ENCODE measurements at places on chromosomes 16 and 17. TPM values are rescaled to one million over a fixed set of nuclear protein-coding genes. Genes with fewer than 3 reads are reported as not detected.
A peak's percentile ranks its signal among the peaks of the same experiment; 100 is the strongest.

- no peak for DNase-seq
- H3K27ac ChIP-seq = peak overlapping the region; percentile 85
- no peaks in the 10 kb centered on the region for H3K27me3 ChIP-seq
- peaks cover 42% of the 10 kb centered on the region for H3K4me1 ChIP-seq
Measured at GRCh38 chr16:89723279-89724250, 2.2 kb downstream of the ZNF276 start.

DNA sequence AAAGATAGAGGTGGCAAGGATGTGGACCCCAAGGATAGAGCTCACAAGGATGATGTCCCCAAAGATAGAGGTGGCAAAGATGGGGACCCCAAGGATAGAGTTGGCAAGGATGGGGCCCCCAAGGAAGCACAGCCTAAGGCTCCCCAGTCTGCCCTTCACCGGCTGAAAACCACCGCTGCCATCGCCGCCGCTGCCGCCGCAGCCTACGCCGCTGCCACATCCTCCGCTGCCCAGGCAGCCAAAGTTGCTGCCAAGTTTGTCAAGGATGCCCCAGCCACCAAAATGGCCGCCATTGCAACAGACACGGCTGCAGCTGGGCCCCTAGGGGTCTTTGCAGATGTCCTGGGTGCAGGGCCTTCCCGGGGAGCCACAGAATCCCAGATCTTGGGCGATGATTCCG is 19.9 kb downstream of the C16orf96 start:
- no peak for DNase-seq
- H3K4me1 ChIP-seq = no peaks in the 10 kb centered on the region
- H3K27ac ChIP-seq = no peak overlapping the region
- no peaks in the 10 kb centered on the region for H3K36me3 ChIP-seq
- no peak overlapping the region for H3K4me3 ChIP-seq
- peaks cover 3% of the 10 kb centered on the region for H3K27me3 ChIP-seq

DNA sequence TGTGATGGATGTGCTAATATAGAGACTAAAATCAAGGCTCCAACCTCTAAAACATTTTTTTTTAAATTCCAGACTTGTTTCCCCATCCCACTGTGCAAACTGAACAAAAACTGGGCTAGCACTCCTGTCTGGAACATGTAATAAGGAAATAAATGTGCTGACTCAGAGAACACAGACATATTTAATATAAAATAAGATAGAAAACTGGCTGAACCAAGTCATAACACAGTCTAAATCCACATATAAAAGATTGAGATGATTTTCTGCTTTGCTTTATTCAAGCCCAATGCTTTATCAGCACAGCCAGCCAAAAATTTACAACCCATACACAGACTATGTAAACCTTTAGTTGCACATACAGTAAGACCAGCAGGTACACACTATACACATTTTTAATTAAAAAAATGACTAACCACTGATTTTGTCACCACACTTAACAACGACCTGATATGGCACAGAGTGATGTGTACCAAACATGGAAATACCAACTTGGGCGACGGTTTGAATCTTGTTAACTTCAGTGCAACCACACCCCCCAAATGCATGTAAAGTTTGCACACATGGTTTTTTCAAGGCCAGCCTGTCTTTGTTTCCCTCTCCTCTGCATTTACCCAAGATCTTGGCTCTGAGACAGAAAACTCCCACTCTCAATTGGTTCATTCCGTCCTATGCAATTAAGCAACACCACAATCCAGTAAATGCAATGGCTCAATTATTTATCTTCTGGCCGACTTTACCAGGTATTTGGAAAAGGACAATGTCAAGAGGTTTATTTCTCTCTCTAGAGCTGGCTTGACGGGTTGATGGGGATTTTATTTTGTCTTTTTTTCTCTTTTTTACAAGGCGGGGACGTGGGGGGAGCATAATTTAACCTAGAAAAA is 1.2 kb downstream of the STAT3 start:
- H3K36me3 ChIP-seq = peaks cover 25% of the 10 kb centered on the region
- peaks cover 53% of the 10 kb centered on the region for H3K4me1 ChIP-seq
- H3K27me3 ChIP-seq = no peaks in the 10 kb centered on the region
- no peak for DNase-seq
- peak overlapping the region; percentile 77 for H3K27ac ChIP-seq

DNA sequence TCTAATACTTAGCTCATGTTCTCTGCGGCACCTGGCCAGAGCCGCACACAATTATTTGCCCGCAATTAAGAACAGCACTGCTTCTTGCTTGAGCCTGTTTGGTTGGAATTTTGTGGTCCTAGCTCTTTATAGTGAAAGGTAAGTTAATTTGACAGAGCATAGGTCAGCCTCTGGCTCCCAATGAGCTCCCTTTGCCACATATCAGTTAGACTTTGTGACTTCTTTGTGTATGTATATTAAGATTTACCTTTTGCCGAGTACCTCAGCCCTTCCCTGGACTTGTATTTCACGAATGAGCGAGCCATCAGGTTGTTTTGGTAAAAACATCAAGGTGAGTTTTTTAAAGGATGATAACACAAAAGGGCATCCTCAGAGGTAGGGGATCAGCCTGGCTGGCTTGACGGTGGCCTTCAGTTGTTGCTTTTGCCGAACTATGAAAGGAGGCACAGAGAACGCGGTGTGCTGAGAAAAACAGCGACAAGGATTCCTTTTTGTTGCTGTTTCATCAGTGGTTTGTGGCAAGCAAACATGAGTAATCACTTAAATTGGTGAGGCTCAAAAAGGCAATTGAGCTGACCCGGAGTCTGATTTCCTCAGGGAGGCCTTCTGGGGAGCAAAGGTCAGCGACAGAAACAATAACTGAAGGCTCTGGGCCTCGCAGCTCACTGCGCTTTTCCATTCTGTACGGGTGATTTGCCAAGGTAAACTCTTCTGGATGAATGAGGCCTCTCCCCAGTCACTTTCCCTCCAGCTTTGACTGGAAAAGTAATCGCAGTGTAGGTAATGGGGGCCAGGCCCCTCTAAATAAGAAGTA is 163.6 kb downstream of the HS3ST3A1 start:
- H3K36me3 ChIP-seq = no peaks in the 10 kb centered on the region
- DNase-seq = no peak
- H3K4me3 ChIP-seq = no peak overlapping the region
- H3K27ac ChIP-seq = no peak overlapping the region

- no peak for DNase-seq
- H3K27me3 ChIP-seq = no peaks in the 10 kb centered on the region
- H3K4me1 ChIP-seq = peaks cover 40% of the 10 kb centered on the region
Measured at GRCh38 chr17:75664099-75664549, 2.8 kb downstream of the RECQL5 start.

DNA sequence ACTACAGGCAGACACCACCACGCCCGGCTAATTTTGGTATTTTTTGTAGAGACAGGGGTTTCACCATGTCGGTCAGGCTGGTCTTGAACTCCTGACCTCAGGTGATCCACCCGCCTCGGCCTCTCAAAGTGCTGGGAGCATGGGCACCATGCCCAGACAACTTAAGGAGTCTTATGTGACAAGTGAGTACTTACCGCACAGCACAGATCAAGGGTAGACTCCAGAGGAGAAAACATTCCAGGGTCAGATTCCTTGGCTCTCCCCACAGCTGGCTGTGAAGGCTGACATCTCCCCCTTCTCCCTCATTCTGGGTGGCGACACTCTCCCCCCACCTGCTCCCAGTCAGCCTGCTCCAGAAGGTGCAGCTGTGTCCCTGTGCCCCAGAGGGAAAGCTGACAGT is 10.6 kb downstream of the ZSCAN10 start:
- no peak overlapping the region for H3K27ac ChIP-seq
- peaks cover 10% of the 10 kb centered on the region for H3K27me3 ChIP-seq
- H3K36me3 ChIP-seq = no peaks in the 10 kb centered on the region
- peaks cover 5% of the 10 kb centered on the region for H3K4me1 ChIP-seq

- H3K4me1 ChIP-seq = no peaks in the 10 kb centered on the region
- no peaks in the 10 kb centered on the region for H3K36me3 ChIP-seq
- no peak overlapping the region for H3K4me3 ChIP-seq
- H3K27ac ChIP-seq = no peak overlapping the region
- no peaks in the 10 kb centered on the region for H3K27me3 ChIP-seq
Measured at GRCh38 chr17:66551839-66552238, 249.4 kb downstream of the PRKCA start.

DNA sequence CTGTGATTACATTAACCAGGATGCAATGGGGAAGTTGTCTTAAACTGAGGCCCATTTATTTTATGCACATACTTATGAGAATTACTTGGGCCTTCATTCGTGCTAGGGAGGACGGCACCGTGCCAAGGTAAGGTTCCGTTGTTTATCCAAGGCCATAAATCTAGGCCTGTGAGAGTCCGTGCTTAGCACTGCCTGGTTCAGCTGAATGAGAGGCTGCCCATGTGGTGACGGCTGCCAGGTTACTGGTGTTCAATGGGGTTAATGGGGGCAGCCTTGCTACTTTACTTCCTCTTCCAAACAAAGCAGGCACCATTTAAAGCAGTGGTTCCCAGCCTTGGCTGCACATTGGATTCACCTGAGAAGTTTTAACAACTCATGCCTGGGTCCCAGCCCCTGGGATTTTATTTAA is 135.1 kb upstream of the NOL11 start:
- no peak for DNase-seq
- H3K27me3 ChIP-seq = no peaks in the 10 kb centered on the region
- peaks cover 10% of the 10 kb centered on the region for H3K36me3 ChIP-seq
- H3K27ac ChIP-seq = no peak overlapping the region

DNA sequence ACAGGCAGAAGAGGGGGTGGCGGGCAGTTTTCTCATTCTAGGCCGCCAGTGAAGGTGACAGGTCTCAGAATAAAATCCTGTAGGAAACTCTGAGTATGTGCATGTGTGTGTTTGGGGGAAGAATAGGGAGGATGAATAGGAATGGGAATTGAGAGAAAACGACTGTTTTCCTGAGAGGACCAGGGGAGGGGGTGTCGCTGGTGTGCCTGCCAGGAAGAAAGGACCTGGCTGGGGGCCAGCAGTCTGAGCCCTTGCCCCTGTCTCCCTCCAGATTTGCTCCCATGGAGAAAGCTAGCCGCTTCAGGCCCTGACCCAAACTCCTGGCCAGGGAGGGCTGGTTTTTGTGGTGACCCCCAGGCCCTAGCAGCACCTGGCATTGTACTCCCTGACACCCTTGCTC is 14.4 kb downstream of the C17orf50 start:
- H3K27me3 ChIP-seq = peaks cover 20% of the 10 kb centered on the region
- no peaks in the 10 kb centered on the region for H3K4me1 ChIP-seq
- H3K36me3 ChIP-seq = no peaks in the 10 kb centered on the region
- DNase-seq = no peak

- no peaks in the 10 kb centered on the region for H3K4me1 ChIP-seq
- H3K36me3 ChIP-seq = peaks cover 11% of the 10 kb centered on the region
- H3K27me3 ChIP-seq = peaks cover 2% of the 10 kb centered on the region
Measured at GRCh38 chr17:46972346-46972745, 6.7 kb downstream of the RPRML start.

DNA sequence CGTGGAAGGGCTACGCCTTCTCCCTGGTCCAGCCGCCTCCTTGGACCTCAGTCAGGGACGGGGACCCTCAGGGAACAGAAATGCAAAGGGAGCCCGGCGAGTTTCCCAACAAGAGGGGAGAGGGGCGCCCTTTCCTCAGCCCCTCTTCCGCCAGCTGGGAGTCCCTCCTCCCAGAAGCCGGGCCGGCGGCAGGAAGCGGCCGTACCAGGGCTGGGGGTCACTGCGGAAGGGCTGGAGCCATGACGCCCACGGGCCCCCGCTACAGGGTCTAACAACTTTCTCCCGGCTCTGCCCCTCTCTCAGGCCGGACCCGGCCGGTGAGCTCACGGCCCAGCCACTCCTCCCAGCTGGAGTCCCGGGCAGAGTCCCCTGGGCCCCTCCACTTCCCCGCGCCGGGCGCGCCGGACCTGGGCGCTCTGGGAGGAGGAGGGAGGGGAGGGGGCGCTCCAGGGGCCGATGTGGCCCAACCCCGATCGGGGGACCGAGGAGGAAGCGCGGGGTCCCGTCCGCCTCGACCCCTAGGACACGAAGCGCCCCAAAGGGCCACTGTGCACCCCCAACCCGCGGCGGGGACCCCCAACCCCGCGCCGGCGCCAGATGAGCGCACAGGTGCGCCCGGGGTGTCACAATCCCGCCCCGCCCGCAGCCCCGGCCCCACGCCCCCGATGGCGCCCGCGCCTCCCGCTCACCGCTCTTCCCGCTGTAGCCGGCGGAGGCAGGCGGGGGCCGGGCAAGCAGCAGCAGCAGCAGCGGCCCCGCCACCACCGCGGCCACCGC is 578 bp downstream of the PGAP6 start:
- peaks cover 31% of the 10 kb centered on the region for H3K4me1 ChIP-seq
- no peaks in the 10 kb centered on the region for H3K36me3 ChIP-seq

DNA sequence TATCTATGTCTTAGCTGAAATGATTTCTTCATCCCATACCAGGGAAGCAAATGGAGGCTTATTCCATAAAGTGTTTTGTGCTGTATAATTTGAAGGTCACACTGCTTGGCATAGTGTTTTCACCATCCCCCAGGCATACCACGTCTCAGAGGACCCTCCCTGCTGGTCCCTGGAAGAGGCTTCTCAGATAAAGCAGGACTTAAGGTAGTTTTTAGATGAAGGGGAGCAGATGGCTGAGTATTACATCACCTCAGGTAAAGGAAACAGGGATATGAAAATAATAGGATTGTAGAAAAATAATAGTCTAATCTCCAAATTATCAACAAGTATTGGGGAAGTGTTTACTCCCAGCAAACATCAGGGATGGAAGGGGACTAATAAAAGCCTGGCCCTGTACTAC is 7.3 kb upstream of the SMG1 start:
- no peak for DNase-seq
- peaks cover 9% of the 10 kb centered on the region for H3K4me1 ChIP-seq
- H3K27ac ChIP-seq = no peak overlapping the region
- no peaks in the 10 kb centered on the region for H3K36me3 ChIP-seq
- no peak overlapping the region for H3K4me3 ChIP-seq

- H3K36me3 ChIP-seq = no peaks in the 10 kb centered on the region
- peak overlapping the region; percentile 81 for H3K27ac ChIP-seq
- peaks cover 30% of the 10 kb centered on the region for H3K4me1 ChIP-seq
Measured at GRCh38 chr17:3740611-3741073, 16.9 kb downstream of the HASPIN start.

- H3K27ac ChIP-seq = no peak overlapping the region
- no peaks in the 10 kb centered on the region for H3K36me3 ChIP-seq
- DNase-seq = no peak
- H3K27me3 ChIP-seq = peaks cover 3% of the 10 kb centered on the region
- no peaks in the 10 kb centered on the region for H3K4me1 ChIP-seq
Measured at GRCh38 chr17:6046931-6047330, 23.2 kb upstream of the WSCD1 start.

DNA sequence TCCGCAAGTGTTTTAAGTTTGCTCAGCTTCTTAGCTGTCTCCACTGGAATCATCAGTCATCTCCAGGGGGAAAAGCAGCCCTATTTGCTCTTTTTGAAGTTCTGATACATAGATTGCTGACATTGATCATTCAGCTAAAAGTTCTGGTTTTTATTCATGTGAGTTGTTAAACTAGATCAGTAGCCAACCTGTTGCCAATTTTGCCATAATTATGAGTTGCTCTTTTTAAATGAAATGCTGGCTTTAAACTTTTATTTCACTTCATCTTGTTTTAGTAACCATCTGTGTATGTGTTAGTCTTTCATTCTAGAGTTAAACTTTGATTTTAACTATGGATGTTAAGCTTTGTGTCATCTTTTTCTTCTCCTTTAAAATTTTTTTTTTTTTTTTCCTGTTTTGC is 12.5 kb downstream of the UTP18 start:
- no peak overlapping the region for H3K27ac ChIP-seq
- no peak for DNase-seq
- H3K4me3 ChIP-seq = no peak overlapping the region
- peaks cover 88% of the 10 kb centered on the region for H3K36me3 ChIP-seq
- H3K27me3 ChIP-seq = no peaks in the 10 kb centered on the region

FBXO47 gene
- total RNA-seq = not detected

TNFRSF17 gene
- 6.9 TPM for total RNA-seq

KCNH6 gene
- not detected for total RNA-seq

KPNB1 gene
- total RNA-seq = 365 TPM

SARM1 gene
- 15.0 TPM for total RNA-seq

CCL17 gene
- 7.0 TPM for total RNA-seq

WNT9B gene
- total RNA-seq = not detected

CACNG3 gene
- total RNA-seq = not detected
